ENCODE measurements at places on chromosomes 1 and 21.

- no peak for DNase-seq
Observed at GRCh38 chr1:30693366-30693765, 30.0 kb downstream of the MATN1 start.

- no peak for DNase-seq
Observed at GRCh38 chr1:26265405-26265804, 14.5 kb upstream of the SH3BGRL3 start.

DNA sequence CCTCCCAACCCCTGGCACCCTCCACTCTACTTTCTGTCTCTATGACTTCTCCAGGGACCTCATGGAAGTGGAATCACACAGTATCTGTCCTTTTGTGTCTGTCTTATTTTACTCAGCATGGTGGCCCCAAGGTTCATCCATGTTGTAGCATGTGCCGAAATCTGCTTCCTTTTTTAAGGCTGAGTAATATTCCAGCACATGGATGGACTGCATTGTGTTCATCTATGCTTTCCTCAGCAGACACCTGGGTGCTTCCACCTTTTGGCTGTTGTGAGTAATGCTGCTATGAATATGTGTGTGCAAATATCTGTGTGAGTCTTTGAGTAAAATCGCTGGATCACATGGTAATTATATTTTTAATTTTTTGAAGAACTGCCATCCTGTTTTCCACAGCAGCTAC, 1.6 kb upstream of the PFKL start:
- DNase-seq = no peak

- no peak for DNase-seq
Observed at GRCh38 chr1:85555867-85556573, 24.5 kb upstream of the CCN1 start.

- peak; percentile 78 for DNase-seq
Observed at GRCh38 chr1:222465211-222466041, 82.5 kb downstream of the HHIPL2 start.
